GM23248 (cell line): ENCODE measurements at places on chromosomes 5 and 9. TPM values are rescaled to one million over a fixed set of nuclear protein-coding genes. Genes with fewer than 3 reads are reported as not detected.

Gene ABO
- not detected in 2 replicates for total RNA-seq

Gene TMEM215
- total RNA-seq = not detected in 2 replicates

Gene PCDHGB2
- total RNA-seq = 2.2 and 2.5 TPM in 2 replicates

Gene PDE6A
- total RNA-seq = not detected in 2 replicates

Gene SLC6A3
- not detected in 2 replicates for total RNA-seq

Gene RNF208
- 0.65 TPM in 1 of 2 replicates, not detected in the other for total RNA-seq

Gene DMRT1
- not detected in 2 replicates for total RNA-seq

Gene KCNV2
- total RNA-seq = not detected in 2 replicates

Gene HACD4
- total RNA-seq = 4.7 and 7.5 TPM in 2 replicates

Gene F2RL2
- under 0.01 TPM in 1 of 2 replicates, not detected in the other for total RNA-seq

Gene SLC6A18
- total RNA-seq = not detected in 2 replicates

Gene CENPP
- total RNA-seq = 0.38 and 2.5 TPM in 2 replicates

Gene ACOT12
- total RNA-seq = not detected in 2 replicates

Gene UTP15
- total RNA-seq = 12.6 and 26.2 TPM in 2 replicates

Gene URM1
- 39.2 and 59.2 TPM in 2 replicates for total RNA-seq

Gene TIMD4
- not detected in 2 replicates for total RNA-seq

Gene PCDHA9
- total RNA-seq = not detected in 2 replicates

Gene CDC23
- 29.1 and 30.5 TPM in 2 replicates for total RNA-seq

Gene ANKRD31
- total RNA-seq = not detected in 2 replicates

Gene GRM6
- not detected in 2 replicates for total RNA-seq

Gene NR3C1
- total RNA-seq = 121 and 125 TPM in 2 replicates

Gene SPINK1
- not detected in 2 replicates for total RNA-seq

Gene TAF11L10
- not detected in 2 replicates for total RNA-seq

Gene CDK9
- 43.7 and 59.8 TPM in 2 replicates for total RNA-seq

Gene SETX
- total RNA-seq = 47.3 and 65.3 TPM in 2 replicates

Gene SLC45A2
- total RNA-seq = not detected in 2 replicates

Gene INSL4
- not detected in 2 replicates for total RNA-seq

Gene ISOC1
- total RNA-seq = 6.2 and 7.5 TPM in 2 replicates

Gene CRB2
- total RNA-seq = not detected in 2 replicates

Gene C5orf52
- total RNA-seq = not detected in 2 replicates

Gene MYOT
- not detected in 2 replicates for total RNA-seq

Gene PITX1
- total RNA-seq = not detected in 2 replicates

Gene EQTN
- not detected in 2 replicates for total RNA-seq

Gene IRX4
- total RNA-seq = not detected in 2 replicates

Gene GMCL2
- total RNA-seq = not detected in 2 replicates

Gene ECSCR
- not detected in 2 replicates for total RNA-seq

Gene LAMC3
- total RNA-seq = not detected in 2 replicates

Gene PLCXD3
- total RNA-seq = 0.13 and 0.22 TPM in 2 replicates

Gene LECT2
- total RNA-seq = 0.32 TPM in 1 of 2 replicates, not detected in the other

Gene SPATA31E1
- not detected in 2 replicates for total RNA-seq

Gene SLC12A2
- total RNA-seq = 16.1 and 18.3 TPM in 2 replicates

Gene PCDHA13
- not detected in 2 replicates for total RNA-seq

Gene ST8SIA4
- total RNA-seq = under 0.01 TPM in 1 of 2 replicates, not detected in the other

Gene TBC1D13
- 15.7 and 17.3 TPM in 2 replicates for total RNA-seq

Gene TRIM7
- total RNA-seq = 1.4 and 6.8 TPM in 2 replicates
